Foreskin keratinocyte (primary cell): ENCODE measurements at places on chromosomes 4 and X. TPM values are rescaled to one million over a fixed set of nuclear protein-coding genes. Genes with fewer than 3 reads are reported as not detected.

DNA sequence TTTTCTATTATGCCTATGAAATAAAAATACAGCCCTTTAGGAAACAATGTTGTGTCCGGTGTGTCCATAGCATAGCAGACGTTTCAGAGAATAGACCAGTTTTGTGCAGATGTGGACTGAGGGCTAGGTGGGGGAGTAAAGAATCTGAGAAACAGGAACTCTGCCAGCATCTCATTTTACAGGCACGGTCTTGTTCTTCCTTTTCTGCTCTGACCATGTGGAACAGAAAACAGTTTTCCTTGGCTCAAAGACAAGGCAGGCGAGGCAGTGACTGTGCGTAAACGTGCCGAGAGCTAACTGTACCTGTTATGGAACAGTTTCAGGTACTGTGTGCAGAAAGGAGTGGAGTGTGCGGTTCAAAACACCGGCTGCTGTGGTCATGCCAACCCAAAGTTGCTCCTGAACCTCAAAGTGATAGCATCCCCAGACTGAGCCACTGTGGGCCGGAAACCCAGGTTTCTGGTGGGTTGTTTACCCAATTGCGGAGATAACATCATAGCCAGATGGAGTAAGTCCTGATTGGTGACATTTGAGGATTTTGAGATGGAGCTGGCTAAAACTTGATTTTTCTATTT is 20.2 kb downstream of the CNGA2 start:
- DNase-seq, result peak; percentile 76

DNA sequence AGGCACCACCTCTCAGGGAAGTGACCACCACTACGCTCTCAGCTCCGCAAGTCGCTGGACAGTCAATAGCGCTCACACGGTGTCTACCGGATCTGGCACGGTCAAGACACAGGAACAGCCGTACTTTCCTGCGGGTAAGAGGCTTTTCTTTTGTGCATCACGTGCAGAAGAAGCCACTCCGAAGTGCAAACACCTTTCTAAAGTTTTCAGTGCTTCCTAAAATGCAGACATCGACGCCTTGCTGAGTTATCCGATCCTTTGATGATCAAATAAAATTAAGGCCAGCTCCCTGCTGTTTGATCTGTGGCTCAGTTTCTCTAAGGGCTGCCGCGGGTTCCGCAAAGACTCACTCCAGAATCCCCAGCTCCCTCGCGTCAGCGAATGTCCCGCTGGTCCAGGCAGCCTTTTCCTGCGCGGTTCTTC is 71.8 kb downstream of the FBXO8 start:
- DNase-seq, result no peak

ATP8A1 gene
- total RNA-seq, result 0.14 and 0.20 TPM in 2 replicates

SLC39A8 gene
- total RNA-seq, result 6.5 and 10.2 TPM in 2 replicates

DNA sequence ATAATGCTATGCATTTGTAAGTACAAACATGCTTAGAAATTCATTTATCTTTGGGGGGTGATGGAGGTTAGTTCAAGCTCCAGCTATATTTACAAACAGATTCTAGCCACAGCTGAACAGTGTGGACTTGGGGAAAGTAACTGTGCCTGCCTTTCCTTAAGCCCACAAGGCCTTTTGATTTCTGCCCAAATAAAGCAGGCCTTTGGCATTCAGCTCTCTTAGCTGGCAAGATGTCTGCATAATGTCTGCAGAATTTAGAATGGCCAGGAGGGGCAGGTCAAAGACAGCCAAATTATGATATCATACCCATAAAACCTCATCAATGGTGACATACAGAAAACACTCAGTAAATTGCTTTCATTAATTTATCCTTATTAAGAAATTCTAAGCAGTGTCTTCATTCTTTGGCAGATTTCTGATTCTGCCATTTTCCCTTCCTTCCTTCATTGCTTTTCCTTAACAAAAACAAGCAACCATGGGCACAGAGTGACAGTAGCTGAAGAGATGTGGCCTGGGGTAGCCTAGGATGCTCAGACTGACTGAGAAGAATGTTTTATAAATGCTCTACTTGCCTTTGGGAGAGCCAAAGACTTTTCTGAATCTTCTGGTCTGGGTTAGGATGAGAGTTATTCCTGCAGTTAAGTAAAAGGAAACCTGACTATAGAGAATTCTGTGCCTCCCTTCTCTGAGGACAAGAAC is 538.7 kb upstream of the NR3C2 start:
- no peak for DNase-seq

DNA sequence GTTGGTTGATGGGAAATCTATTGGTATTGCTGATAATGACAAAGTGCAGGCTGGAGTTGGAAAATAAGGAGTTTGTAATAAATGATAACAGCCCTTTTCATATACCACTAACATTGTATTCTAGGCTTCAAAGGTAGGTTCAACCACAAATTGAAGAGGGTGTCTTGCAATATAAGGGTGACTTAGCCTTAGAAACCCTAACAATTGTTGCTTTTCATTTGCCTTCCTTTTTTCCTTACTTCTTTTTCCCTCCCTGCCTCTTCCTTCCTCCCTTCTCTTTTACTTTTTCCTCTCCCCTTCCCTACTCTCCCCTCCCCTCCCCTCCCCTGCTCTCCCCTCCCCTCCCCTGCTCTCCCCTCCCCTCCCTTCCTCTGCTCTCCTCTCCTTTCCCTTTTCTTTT is 10.9 kb upstream of the AGA start:
- DNase-seq, result no peak

GRCh38 chr4:110412354-110413065 is 63.4 kb upstream of the ENPEP start:
- DNase-seq, result no peak

TMSB4X gene
- 1,702 and 2,721 TPM in 2 replicates for total RNA-seq

GLRA2 gene
- not detected in 2 replicates for total RNA-seq

- DNase-seq, result peak; percentile 81
Observed at GRCh38 chr4:151031831-151032605, 16.9 kb upstream of the LRBA start.

- DNase-seq, result no peak
Observed at GRCh38 chr4:133316909-133317308, 167.8 kb downstream of the PCDH10 start.

DNA sequence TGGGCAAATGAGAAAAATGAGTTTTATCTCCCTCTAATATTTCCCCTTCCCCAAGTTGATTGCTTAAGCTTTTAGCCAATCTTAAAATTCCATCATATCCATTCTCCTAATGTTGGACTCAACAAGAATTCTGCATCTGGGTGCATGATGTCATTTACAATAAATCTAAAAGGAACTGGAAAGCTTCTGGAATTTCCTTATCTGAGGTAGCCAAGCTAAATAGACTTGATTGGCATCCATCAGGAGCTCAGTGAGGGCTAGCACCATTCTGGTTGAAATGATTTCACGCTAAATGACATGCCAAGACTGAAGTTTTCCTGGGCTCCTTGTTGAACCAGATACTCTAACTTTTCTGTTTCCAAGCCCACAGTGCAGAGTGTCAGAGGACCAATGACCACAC is 110.3 kb upstream of the SCML1 start:
- no peak for DNase-seq

- DNase-seq, result no peak
Observed at GRCh38 chrX:42151808-42152207, 228.5 kb upstream of the CASK start.

DNA sequence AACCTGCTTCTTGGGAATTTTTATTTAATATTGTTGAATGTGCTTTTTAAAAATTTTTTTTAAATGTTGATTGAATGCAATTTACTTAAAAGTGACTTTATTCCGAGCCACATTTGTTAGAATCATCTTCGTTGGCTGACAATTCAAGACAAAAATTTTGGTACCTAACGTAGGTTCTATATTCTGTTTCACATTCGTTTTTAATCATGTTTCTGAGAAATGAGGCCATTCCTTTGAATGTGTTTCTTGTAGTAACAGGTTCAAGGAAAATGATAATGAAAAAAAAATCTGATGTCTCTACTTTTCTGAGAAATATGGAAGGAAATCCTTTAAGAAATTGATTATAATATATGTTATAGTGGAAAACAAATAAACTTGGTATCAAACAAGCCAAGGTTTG is 92.3 kb upstream of the DCLK2 start:
- no peak for DNase-seq

XAGE1A gene
- not detected in 2 replicates for total RNA-seq

PAGE3 gene
- not detected in 2 replicates for total RNA-seq

DNA sequence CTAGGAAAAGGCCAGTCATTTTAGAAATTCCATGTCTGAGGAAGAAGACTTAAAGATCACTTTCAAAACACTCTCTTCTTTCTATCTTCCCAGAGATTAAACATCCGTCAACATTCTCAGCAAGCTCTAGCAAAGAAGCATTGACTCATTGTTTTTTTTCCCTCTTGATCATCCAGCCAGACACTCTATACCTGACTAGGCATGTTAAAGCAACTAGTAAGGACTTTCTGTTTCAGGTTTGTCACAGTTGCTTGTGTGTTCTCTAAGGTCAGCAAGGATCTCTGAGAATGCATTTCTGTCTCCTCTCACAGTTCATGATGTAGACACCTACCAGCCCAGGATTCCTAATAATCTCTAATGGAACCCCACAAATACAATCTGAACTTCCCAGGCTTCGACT is 112.2 kb downstream of the IL13RA2 start:
- DNase-seq, result peak; percentile 83

- DNase-seq, result no peak
Observed at GRCh38 chr4:114249561-114249960, 270.1 kb upstream of the ARSJ start.

DCLK2 gene
- total RNA-seq, result 0.07 and 0.10 TPM in 2 replicates

THAP6 gene
- total RNA-seq, result 9.3 and 9.4 TPM in 2 replicates

DNA sequence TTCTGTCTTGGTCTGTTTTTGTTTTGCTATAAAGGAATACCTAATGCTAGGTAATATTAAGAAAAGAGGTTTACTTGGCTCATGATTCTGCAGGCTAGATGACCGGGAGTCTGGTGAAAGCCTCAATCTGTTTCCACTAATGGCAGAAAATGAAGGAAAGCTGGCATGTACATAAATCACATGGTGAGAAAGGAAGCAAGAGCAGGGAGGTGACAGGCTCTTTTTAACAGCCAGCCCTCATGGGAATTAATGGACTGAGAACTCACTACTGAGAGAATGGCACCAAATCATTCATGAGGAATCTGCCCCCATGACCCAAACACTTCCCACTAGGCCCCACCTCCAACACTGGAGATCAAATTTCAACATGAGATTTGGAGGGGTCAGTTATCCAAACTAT is 27.6 kb downstream of the SATL1 start:
- no peak for DNase-seq

- peak; percentile 71 for DNase-seq
Observed at GRCh38 chr4:158811704-158812103, 42.9 kb downstream of the FNIP2 start.

GRCh38 chr4:155943605-155944291 is 9.9 kb downstream of the CTSO start:
- no peak for DNase-seq

DNA sequence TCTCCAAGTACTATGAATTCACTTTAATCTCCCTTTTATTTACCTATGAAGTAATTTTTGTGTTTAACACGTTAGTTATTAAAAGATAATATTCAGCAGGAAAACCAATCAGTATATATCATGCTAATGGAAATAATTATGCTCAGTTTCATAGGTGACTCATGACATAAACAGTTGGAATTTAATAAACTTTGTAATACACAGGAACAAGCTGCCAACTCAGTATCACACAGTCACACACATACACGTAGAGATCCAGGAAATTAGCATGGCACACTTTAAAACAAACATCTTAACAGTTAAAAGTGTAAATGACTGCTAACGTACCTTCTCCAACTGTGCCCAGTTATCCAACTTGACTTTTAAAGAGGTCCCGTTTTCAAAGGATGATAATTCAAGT is 2.3 kb downstream of the SPATA4 start:
- DNase-seq, result peak; percentile 56

DNA sequence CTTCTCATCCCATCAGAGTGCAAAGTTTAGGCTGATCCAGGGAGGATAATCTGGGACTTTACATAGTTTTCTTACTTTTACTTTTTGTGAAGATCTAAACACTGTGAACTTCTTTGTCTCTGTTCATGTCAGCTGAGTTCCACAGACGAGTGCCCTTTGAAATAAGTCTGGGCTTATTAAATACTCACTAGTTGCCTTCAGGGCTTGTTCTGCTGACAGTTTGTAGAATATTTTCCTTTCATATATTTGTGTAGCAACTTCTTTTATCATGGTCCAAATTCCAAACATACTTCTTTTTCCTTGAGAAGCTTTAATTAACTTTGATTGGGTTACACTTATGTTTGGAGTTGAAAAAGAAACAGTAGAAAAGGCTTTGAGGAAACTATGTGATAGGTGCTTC is 109.6 kb downstream of the SH2D1A start:
- DNase-seq, result no peak

- no peak for DNase-seq
Observed at GRCh38 chr4:158865520-158866177, 96.8 kb downstream of the FNIP2 start.

GRCh38 chr4:53551958-53552357 is 39.3 kb downstream of the LNX1 start:
- no peak for DNase-seq

GRCh38 chrX:39501822-39502221 is 595.9 kb downstream of the BCOR start:
- DNase-seq, result no peak

- DNase-seq, result no peak
Observed at GRCh38 chrX:11137543-11138139, 26.5 kb downstream of the HCCS start.

- no peak for DNase-seq
Observed at GRCh38 chr4:87975466-87975865, at the start of gene SPP1. Gene SPP1, plus strand, starts transcription at chr4:87975714. Its CDS starts 1,182 bp downstream, at chr4:87976896.

GRCh38 chrX:48498374-48498809 is 10.4 kb upstream of the PORCN start:
- DNase-seq, result no peak

DNA sequence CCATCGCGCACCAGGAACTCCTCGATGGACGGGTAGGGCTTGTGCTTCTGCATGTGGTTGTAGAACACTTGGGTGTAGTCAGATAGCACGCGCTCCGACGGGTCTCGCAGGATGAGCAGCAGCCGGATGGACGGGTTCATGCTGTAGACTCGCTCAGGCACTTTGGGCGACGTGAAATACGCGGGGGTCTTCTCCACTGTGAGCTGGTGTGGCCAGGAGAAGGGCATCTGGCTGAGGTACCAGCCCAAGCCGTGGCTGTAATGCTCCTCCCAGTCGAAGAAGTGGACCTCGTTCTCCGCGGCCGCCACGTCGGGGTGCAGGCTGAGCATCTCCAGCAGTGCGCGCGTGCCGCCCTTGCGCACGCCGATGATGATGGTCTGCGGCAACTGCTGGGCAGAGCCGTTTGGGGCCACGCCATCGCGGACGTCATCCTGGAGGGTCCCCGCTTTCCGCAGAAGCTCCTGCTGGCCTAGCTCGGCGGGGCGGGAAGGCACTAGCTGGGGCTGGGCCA is 29.2 kb downstream of the HS3ST1 start:
- DNase-seq, result no peak

DNA sequence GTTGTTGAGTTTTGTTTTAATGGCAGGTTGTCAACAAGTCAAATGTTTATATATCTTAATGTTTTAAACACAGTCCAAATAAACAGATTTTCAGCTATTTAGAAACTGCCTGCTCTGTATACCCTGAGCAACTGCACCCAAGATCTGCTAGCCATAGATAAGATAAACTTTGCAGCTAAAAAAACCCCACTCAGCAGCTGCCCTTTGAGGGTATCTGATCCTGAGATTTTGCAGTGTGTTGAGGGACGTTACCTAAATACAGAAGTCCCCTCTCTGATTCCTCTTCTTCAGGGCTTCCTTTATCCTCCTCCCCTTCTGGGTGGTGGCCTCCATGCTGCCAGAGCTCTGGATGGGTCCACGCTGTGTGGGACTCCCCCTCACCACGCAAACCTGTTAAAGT is 11.0 kb upstream of the FGG start:
- DNase-seq, result no peak

GRCh38 chrX:13046141-13046855 is 1.9 kb upstream of the FAM9C start:
- DNase-seq, result no peak

AKAP14 gene
- not detected in 2 replicates for total RNA-seq

- DNase-seq, result no peak
Observed at GRCh38 chrX:16772460-16772859, 13.8 kb upstream of the TXLNG start.
